ENCODE measurements at places on chromosomes 5 and 9.
A peak's percentile ranks its signal among the peaks of the same experiment; 100 is the strongest.

GRCh38 chr9:124010303-124010664 lies 1.3 kb upstream of the LHX2 start:
- DNase-seq: no peak

GRCh38 chr5:129069292-129069691 lies 25.3 kb upstream of the ISOC1 start:
- DNase-seq: no peak

- no peak for DNase-seq
These were observed 52.5 kb downstream of the HRH2 start for GRCh38 chr5:175710326-175710725.

DNA sequence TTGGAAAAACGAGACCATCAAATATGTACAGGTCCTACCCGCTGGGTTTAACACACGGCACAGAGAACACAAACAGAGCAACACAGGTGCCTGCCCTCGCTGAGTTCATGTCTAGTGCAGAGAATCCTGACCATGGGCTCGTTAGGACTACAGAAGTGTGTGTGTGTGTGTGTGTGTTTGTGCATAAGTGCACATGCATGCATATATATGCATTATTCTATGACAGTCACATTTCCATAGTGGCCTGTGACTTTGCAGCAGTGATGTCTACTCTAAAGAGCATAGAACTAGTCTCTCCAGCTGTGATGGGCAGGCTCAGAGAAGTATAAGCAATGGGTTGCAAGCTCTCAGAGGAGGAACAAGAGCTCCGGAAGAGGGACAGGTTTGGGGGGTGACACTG lies 27.7 kb downstream of the ORM2 start:
- DNase-seq: no peak

DNA sequence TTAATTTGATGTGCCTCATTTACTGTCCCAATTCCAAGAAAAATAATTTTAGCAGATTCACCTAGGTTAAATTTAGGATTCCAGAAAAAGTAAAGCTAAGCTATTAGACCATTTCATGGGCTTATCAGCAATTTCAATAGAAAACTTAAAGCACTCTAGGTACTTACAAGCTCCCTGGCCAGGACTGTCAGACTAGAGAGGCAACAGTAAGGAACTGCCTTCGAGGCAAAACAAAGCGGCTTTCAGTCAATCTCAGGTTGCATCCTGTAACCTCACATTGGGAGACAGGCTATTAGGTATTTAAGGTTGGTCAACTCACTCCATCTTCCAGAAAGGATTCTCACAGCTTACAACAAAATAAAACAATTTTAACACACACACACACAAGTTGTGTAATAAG lies 48.7 kb upstream of the FSD1L start:
- no peak for DNase-seq

GRCh38 chr5:154647114-154647760 lies 107.9 kb upstream of the LARP1 start:
- no peak for DNase-seq

- no peak for DNase-seq
These were observed 72.8 kb upstream of the IFNK start for GRCh38 chr9:27451207-27451797.

DNA sequence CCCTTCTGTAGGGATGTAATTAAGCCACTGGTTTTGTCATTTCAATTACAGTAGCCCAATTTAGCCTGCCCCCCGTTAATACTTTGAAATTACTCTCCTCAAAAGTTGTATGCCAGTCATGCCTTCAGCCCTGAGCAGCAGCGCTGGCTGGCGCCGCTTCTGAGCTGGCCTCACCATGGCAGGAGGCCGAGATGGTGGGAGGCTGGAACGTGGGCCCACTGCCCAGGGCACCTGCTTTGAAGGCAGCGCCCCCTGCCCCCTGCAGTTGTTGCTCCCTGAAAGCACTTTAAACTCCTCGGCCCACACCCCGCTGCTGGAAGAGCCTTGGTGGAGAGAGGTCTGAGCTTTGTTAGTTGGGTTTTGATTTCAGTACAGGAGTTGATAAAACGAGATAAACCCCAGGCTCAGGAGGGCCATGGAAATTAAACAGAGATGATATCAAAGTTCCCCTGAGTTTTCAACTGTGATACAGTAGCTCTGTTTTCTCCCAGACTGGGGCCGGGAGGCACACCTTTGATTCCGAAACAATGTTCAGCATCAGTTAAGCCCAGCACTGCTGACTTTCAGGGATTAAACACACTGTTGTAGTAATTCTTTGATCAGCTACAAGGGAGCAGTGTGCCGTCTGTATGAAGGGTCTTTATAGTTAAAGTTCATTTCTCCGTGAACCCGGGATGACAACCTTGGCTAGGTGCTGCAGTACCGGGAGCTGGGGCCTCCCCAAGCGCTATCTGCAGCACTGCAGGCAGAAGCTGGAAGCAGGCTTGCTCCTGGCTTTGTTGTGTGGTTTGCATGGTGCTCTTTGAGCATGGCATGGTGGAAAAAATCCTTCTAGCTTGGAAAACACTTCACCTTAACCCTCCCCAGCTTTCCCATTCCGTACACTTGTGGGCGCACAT lies 9.5 kb downstream of the MVB12B start:
- DNase-seq: no peak

DNA sequence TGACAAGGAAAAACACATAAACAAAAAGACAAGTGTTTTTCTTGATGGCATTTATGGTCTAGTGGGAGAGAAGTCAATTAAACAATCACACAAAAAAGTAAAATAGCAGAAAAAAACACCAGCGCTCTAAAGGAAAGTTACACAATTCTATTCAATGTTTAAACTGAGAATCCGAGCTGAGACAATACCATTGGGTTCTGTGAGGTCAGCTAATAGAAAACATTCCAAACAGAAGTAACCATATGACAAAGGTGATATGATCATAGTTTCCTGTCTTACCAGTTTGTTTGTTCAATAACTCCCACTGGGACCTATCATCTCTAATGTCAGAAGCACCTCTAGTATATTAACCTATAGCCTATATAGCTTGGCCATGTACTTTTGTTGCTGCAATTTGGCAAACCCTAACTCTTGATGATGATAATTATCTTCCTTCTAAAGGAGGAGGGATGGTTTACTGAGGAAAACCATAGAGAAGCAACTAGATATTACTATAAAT lies 1030.0 kb downstream of the CDH12 start:
- no peak for DNase-seq

DNA sequence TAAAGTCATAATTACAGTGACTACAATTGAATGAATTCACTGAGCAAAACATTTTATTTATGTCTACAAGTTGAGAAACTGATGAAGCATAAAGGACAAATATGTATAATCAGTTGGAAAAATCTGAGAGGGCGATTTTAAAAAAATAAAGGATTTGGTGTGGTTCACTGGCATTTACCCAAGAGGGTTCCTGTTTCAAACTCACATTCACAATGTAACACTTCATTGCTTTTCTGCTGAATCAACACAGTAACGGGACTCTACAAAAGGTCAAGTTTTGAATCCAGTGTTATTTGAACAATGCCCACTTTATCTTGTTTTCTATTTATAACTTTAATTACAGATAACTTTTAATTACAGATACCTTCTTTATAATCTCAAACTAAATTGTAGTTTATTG lies 138.6 kb downstream of the NUDT12 start:
- DNase-seq: no peak

- no peak for DNase-seq
These were observed 81.4 kb downstream of the CD180 start for GRCh38 chr5:67115246-67115645.

- peak; percentile 38 for DNase-seq
These were observed 110.1 kb downstream of the CARTPT start for GRCh38 chr5:71829206-71829605.

DNA sequence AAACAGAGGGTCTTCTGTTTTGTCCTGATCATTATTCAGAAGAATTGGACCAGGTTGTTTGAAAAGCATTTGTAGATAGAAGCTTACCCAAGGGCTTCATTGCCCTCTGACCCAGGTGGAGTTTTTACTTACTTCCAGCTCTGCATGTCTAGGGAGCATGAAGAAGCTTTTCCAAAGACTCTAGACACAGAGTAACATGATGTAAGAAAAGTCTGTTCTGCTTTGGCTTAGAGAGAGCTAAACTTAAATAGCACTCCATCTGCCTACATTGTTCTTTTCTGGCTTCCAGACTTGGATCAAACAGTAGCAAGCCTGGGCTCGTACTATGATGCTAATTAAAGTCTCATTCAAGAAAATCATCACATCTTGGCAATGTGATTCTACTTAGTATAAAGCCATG lies 112.1 kb downstream of the SNCAIP start:
- DNase-seq: no peak

DNA sequence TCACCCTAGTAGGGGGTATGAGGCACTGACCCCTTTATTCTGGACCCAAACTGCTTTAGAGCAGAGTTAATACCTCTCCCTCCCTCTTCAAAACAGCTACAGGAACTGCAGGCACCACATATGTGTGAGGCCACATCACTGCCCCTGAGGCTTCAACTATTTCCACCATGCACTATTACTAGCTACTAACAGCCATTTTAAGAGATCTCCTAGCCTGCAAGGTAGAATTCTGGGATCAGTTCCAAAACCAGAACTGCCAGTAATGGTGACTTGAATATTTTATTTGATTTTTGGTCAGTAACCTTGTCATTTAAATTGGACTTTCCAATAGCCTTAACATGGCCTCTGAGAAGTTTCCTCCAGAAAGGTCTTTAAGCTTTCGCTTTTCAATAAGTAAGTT lies 55.3 kb upstream of the FSD1L start:
- no peak for DNase-seq

DNA sequence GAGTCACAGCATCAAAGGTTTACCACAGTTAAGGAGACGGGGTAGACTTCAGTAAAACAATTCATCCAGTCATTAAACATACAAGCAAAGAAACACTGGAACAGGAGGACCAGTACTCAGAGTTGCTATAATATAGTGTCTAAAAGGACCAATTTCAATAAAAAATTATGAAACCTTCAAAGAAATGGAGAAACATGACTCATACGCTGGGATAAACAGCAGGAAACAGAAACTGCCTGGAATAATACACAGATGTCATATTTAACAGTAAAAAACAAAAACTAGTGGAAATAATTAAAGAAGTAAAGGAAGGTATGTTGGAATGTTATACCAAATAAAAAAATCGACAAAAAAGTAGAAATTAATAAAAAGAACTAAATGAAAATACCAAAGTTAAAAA lies 1075.9 kb downstream of the NR2F1-AS1 start:
- no peak for DNase-seq

DNA sequence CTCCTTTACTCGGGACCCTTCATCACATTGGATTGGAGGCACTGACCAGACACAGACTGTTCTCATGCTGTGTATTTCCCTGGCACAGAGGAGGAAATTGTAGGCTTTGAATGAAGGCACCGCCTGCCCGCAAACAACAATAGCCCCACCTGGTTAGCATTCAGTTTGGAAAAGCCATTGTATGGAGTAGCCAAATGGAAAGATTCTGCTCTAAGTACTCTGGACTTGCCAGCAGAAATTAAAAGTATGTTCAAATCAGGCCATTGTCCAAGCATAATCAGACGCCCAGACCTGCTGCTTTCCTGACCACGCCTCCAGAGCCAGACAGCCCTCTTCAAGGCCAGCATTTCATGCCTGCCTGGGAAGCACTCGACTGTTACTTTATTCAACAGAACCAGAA lies 8.0 kb upstream of the SEMA4D start:
- DNase-seq: no peak

DNA sequence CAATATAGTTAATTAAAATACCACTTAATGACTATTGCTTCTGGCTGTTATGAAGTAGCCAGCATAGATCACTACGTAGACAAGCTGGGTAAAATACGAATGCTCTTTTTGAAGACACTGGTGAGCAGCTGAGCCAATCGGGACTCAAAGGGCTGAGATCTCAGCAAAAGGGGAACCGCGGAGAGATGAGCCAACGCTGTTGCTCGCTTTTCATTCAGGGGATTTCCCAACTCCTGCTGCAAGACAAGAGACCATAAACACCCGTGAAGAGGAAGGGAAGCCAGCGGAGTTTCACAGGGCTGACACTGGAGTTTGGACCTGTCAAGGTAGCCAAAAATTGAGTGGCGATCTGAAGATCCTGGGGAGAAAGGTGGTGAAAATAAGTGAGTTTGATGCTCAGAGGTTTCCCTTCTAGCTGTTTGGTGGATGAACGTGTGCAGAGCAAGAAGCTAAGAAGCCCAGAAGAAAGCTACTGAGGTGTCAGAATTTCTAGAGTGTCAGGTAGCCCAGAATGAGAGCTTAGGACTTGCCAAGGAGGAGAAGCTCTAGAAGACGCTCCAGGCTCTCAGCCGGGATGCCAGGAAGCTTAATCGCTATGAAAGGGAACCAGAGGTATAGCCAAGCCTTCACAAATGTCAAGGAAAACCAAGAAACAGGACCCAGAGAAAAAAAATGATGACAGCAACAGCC lies 79.6 kb upstream of the RNU6ATAC start:
- peak; percentile 90 for DNase-seq

DNA sequence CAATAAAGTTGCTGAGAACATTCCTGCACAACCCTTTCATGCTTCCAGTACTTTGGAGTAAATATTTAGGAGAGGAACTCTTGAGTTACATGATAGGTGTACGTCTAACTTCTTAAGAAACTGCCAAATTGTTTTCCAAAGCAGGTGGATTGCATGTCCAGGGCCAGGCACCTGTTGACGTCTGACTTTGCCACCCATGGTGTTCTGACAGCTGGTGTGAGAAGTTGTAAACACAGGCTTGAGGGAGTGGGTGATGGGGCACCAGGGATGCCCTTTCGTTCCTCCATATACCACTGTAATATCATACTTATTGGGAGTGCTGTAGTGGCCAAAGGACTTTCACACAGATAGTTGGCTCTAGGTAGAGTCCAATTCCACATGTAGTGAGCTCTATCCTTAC lies 352.1 kb downstream of the GADD45G start:
- DNase-seq: no peak

DNA sequence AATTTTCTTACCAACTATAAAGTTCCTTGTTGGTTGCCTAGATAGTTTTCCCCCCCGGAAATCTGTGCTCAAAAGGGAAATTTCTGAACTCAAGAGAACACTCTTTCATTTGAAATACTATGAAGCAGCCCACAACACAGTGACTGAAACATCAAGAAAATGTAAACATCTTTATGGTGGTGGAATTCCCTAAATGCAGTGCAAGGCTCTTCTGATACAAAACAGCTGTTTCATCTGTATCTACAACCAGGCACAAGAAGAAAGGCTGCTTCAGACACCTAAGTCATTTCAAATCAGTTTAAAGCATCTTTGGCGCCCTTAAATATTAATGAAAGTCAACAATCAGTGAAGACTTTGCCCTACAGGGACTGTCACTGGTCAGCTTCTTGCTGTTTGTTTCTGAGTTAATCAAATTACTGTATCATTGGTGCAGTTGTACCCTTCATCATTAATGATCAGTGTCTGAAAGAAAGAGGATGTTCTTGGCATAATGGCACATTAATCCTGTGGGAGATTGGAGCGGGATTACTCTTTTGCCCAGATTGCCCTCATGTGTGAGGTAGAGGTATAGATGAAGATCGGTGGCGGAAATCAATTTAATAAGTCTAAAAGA lies 947.0 kb downstream of the NR2F1-AS1 start:
- DNase-seq: no peak
